Stimulated activated CD8-positive, alpha-beta memory T cell treated with anti-CD3 and anti-CD28 coated beads, Interleukin-4, amount 100 ng/mL, for 4 hours (primary cell): ENCODE measurements at places on chromosomes 12 and 14.

- no peak for DNase-seq
Measured at GRCh38 chr14:42565556-42565955, 958.9 kb downstream of the LRFN5 start.

DNA sequence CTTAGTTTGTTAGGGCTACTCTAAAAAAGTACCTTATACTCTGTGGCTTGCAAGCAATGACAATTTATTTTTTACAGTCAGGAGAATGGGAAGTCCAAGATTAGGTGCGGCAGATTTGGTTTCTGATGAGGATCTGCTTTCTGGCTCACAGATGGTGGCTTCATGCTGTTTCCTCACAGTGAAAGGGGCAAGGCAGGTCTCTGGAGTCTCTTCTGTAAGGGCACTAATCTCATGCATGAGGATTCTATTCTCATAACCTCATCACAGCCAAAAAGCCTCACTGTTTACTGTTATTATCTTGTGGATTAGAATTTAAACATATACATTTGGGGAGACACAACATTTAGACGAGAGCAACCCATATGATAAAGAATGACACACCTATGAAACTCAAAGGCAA, 1957.4 kb upstream of the SEL1L start:
- no peak for DNase-seq

GRCh38 chr12:102995372-102995771, 37.9 kb downstream of the ASCL1 start:
- DNase-seq, result no peak

- no peak for DNase-seq
Measured at GRCh38 chr12:41514021-41514777, 326.1 kb downstream of the PDZRN4 start.

DNA sequence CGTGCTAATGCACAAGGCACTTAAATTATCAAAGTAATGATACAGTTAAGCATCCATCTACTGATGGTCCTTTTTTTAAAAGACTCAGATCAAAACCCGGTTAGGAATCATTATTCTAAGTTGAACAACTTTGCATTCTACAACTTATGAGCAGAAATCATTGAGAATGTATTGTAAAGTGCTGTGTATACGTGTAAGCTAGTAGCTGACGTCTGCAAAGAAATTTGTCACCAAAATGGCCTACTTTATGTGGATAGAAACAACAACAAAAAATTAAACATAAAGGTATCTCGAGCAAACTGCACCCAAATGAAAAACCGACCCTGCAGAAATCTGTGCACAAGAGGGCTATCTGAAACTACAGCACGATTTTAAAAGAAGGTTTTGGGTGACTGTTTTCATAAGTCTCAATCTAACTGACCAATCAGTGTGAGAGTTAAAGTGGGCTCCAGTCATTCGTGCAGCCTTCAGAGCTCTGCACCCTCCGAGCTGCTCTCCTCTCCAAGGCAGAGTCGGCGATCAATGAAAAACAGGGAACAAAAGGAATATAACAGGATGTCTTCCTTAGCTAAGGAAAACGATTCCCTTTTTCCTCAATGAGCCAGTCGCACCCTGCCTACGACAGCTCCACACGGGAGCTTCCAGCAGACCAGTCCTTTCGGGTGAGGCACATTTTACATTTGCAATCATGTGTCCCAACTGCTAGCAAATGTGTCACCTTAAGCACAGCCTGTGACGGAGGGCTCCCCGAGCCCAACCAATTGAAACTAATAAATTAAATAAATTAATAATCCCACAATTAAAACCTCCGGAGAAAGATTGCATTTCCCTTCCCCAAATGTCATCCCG, 200.7 kb upstream of the FOXN3 start:
- DNase-seq, result no peak

DNA sequence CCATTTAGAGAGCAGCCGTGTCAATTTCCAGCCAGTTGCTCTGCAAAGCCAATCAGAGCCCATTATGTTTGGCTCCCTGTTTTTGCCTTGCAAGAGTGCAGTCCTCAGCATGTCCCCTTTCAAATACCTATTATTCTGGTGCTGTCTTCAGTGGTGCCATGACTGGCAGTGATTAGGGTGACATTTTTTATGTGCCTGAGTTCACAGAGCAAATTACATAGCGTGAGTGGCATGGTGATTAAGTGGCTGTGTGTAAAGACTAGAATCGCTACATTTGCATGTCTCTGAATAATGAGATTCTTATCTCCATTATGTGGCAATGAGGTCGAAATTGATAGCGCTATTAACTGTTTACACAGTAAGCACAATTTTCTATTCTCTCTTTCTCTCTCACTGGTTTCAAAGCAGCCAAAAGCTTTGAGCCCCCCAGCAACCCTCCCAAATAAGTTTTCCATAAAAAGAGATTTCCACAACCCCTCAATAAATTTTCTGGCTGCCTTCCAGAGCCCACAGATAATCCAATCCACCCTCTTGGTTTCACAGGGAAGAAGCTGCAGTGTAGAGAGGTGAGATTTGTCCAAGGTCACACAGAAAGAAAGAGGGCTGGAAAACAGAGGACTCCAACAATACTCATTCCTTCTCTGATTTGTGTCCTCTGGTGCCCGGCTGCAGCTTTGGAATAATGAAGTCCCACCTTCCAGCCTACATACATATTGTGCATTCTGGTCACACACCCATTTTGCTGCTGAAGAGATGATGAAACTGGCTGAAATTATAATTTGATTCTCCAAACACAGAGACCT, 58.8 kb upstream of the NUDT4 start:
- no peak for DNase-seq

- no peak for DNase-seq
Measured at GRCh38 chr14:101022121-101022520, 118.6 kb upstream of the RTL1 start.

GRCh38 chr14:95305145-95305544, 14.6 kb downstream of the CLMN start:
- DNase-seq, result no peak

- DNase-seq, result no peak
Measured at GRCh38 chr12:121813951-121814350, 10.1 kb downstream of the SETD1B start.

DNA sequence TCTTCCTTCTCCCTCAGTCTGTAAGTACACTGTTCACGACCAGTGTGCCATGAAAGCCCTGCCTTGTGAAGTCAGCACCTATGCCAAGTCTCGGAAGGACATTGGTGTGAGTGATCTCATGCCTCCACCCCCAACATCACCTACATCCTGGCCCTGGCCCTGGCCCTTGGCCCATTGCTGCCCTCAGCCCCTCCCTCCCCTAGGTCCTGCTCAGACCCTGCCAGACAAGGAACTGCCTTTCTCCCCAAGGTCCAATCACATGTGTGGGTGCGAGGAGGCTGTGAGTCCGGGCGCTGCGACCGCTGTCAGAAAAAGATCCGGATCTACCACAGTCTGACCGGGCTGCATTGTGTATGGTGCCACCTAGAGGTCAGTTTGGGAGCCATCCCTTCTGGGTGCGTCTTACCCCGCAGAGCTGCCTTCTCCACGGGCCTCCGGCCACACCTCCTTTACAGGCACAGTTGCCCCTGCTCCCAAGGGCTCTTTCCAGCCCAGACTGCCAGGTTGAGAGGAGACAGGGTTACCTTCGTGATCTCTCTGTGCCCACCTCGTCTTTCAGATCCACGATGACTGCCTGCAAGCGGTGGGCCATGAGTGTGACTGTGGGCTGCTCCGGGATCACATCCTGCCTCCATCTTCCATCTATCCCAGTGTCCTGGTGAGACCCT, 9.2 kb downstream of the DGKA start:
- DNase-seq, result peak; percentile 67

- no peak for DNase-seq
Measured at GRCh38 chr14:103684871-103685270, 30.4 kb downstream of the XRCC3 start.

DNA sequence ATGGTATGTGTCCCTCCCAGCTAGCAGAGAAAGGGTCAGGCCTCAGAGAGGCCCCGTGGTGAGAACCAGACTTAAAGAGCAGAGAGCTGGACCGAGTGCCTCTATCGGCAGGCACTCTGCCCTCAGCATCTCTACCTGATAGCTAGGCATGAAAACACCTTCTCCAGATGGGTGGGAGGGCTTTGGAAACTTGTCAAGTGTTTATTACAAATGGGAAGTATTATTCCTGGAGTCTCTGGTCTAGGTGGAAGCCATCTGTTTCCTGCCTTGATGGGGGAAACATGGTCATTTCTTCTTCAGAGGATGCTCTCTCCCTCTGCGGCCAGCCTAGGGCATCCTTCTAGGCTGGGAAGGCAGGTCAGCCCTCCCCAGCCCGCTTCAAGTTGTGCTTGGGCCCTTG, 2.3 kb downstream of the TMEM63C start:
- DNase-seq, result no peak

DNA sequence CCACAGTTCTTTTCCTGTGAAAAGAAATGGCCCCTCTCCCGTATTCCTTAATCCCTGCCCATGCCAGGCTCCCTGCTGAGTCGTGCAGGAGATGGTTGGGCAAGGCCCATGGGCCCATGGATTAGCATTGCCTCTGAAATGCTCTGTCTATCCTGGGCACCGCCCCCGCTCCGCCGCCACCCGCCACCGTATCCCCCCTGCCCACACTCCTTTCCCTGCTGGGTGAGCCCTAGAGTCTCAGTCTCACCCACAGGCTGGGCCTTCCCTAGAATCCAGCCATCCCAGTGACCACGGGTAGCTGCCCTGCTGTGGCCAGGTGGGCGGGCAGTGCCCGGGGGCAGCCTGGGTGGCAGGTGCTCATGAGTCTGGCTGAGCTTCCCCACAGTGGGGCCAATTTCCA, 50.6 kb downstream of the TSPAN11 start:
- DNase-seq, result no peak

GRCh38 chr14:24398653-24399446, at the start of gene NYNRIN:
NYNRIN (plus strand) TSS chr14:24399003; CDS start chr14:24399247, 244 bp downstream.
- DNase-seq, result no peak

- DNase-seq, result no peak
Measured at GRCh38 chr12:15767301-15767700, 21.9 kb downstream of the EPS8 start.

GRCh38 chr12:15011162-15011561, 38.3 kb downstream of the PDE6H start:
- no peak for DNase-seq

DNA sequence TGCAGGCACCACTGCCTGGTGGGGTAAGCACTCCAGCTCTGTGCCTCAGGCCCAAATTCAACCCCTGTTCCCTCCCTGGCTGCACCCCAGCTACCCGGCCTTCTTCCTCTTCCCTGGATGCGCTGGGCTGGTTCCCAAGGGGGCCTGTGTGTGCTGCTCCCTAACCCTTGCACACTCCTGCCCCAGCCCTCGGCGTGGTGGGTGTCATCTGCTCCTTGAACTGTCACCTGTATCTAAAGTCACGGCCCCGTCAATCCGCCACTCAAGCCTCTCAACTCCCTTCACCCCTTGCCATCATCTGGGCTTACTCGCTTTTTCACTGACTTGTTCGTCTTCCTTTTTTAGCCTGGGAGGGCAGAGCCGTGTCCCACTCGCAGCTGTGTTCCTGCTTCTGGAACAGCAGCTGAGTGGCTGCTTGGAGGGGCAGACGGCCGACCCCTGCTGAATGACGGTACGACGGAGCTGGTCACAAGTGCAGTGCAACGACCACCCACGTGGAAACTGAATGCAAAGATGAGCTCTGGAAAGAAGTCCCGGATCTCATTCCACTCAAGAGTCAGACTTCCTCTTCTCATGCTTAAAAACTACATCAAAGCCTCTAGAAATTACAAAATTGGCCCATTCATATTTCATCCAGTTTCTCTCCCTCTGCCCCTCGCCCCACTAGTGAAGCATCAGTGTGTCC, 138.9 kb downstream of the PIWIL1 start:
- DNase-seq, result no peak

DNA sequence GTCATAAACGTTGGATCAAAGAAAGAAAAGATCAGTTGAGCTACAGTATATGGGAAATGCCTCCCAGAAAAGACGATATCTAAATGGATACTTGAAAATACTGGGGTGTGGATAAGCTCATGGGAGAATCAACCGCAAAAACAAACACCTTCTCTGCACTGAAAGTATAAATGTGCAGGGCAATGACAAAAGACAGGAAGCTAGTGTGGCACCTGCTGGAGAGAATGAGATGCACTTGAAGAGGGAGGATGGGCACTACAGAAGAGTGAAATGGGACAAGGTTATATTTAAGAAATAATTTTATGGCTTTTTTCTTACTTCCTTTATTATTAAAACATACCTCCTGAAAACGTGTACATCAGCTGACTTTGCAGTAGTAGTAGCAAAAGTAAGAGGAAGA, 153.7 kb downstream of the PRKD1 start:
- DNase-seq, result no peak

- DNase-seq, result no peak
Measured at GRCh38 chr12:93137656-93138612, 208.8 kb upstream of the EEA1 start.

DNA sequence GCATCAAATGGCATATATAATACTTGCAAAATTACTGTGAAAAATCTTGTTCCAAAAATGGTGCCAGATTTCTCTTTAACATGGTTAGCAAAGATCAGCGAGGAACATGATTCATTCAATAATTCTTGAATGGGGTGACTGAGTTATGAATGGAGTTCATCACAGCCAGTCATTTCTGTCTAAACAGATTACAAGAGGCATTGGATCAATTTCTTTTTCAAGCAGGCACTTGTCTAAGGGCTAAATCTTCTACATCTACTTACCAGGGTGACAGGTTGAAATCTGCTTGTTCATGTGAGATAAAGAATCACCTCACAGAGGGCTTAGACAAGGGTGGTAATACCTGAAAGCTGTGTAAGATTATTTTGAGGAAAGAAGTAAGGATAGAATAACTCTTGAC, 247.7 kb downstream of the ATP23 start:
- no peak for DNase-seq
